ENCODE measurements at places on chromosomes 5 and 9.
A peak's percentile ranks its signal among the peaks of the same experiment; 100 is the strongest.

- no peak for DNase-seq
These were observed 193.1 kb downstream of the HSD17B3 start for GRCh38 chr9:96108691-96109380.

- DNase-seq: no peak
These were observed 24.1 kb downstream of the PSAT1 start for GRCh38 chr9:78320875-78321496.

DNA sequence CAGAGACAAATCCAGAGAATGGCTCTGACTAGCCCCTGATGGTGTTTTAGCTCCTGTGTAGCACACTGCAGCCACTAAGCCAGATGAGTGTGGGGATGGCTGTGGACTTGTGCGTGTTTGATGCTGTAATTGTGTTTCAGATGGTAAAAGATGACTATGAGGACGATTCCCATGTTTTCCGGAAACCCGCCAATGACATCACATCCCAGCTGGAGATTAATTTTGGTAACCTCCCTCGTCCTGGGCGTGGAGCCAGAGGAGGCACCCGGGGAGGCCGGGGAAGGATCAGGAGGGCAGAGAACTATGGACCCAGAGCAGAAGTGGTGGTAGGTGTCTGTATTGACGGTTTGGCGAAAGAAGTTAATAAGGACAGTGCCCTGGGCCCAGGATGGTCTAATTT lies 38.0 kb downstream of the HABP4 start:
- no peak for DNase-seq

- no peak for DNase-seq
These were observed 34.0 kb upstream of the NCS1 start for GRCh38 chr9:130138171-130138653.

- no peak for DNase-seq
These were observed 383.4 kb downstream of the ENC1 start for GRCh38 chr5:74257060-74257527.

DNA sequence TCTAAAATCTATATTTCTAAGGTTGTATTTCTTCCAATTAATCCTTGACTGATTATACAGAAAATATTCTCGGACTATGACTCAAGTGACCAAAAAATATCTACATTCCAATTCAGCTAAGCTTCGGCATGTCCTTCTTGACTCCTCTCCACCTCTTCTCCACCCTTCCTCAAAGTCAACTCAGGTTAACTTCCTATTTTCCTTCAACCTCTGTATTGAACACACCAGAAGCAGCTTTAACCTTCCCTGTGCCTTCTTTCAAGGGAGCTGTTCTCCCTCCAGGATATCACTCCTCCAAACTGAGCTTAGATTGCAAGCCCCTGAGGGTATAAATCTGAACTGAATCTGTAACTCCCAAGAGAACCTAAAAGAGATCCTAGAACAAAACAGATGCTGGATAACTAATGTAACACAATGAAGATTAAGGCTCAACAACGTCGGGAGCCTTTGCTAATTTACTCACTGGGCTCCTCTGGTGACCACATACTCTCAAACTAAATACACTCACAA lies 1.1 kb downstream of the SLCO4C1 start:
- DNase-seq: peak; percentile 49

DNA sequence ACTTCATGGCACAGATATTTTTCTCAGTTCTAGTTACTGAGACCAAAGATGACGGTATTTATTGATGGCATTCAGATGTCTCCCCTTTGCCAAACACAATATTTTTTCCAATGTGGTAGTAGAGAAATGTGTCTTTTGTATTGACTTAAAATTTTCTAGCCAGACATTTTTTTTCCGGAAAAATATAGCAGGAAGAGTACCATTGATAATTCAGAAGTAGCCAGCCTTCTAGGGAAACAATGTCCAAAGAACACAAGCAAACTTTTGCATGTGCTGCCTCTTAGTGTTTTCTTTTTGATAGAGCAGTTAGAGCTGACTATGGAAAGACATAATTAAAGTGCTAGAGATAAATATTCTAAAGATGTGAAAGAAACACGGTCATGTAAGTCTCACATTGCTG lies 231.4 kb downstream of the MARCHF11 start:
- DNase-seq: no peak

GRCh38 chr9:34547960-34548611 lies 25.3 kb upstream of the ENHO start:
- no peak for DNase-seq
